ENCODE measurements at places on chromosomes 1 and 21.

- peak; percentile 90 for DNase-seq
Measured at GRCh38 chr1:186482661-186483255, 21.8 kb upstream of the PDC start.

GRCh38 chr1:21242846-21243245 lies 47.4 kb downstream of the ECE1 start:
- no peak for DNase-seq

GRCh38 chr1:58575551-58576324 lies 1.3 kb downstream of the TACSTD2 start:
- DNase-seq = peak; percentile 76

- DNase-seq = no peak
Measured at GRCh38 chr1:230568008-230568407, 74.3 kb upstream of the COG2 start.

DNA sequence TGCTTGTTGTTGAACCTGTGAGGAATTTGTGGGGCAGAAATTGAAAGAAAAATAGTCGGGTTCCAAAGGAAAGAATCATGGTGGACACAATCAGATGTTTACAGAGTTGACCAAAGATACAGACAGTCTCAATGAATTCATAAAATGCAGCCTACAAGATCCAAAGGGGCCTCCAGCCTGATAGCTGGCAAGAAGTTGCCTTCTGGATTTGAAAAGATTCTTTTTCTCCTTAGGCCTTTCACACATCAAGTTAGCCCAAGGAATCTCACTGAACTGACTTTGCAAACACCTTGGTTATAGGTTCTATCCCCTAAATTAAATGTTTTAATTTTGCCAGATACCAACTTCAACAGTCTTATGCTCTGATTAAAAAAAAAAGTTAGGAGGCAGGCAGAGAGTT lies 21.5 kb downstream of the SLAMF1 start:
- no peak for DNase-seq

DNA sequence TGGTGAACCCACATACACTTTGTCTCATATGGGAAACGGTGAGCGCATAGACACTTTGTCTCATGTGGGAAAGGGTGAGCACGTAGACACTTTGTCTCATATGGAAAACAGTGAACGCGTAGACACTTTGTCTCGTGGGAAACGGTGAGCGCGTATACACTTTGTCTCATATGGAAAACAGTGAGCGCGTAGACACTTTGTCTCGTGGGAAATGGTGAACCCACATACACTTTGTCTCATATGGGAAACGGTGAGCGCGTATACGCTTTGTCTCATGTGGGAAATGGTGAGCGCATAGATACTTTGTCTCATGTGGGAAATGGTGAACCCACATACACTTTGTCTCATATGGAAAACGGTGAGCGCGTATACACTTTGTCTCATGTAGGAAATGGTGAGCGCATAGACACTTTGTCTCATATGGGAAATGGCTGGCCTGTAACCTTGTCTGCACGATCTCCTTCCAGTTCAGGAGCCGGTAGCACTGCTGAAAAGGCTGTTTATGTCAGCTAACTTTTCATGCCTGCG lies 50.7 kb upstream of the TRAPPC10 start:
- DNase-seq = no peak

DNA sequence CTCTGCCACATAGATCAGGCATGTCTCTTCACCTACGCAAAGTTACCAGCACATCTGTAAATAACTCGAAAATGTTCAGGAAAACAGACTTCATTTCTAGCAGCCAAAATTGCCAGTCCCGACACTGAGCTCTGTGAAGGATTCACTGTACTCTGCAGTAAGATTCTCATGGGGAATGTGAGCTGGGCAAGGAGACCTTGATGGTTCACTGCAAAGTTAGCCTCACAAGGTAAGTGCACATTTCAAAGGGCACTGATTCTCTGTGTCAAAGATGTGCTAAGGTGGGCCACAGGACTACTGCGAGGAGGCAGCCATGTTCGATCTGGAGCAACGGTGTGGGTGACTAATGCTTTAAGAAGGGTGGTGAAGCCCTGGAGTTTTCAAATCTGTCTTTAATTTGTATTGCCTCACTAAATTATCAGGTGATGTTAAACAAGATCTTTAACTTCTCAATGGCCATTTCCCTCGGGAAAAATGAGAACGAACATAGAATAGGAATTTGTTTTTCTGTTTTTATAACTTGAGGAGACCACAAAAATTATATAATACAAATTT lies 25.2 kb downstream of the STPG1 start:
- DNase-seq = no peak

- peak; percentile 21 for DNase-seq
Measured at GRCh38 chr1:63651161-63651701, 58.0 kb downstream of the PGM1 start.

GRCh38 chr1:218521414-218522169 lies 176.5 kb downstream of the TGFB2 start:
- DNase-seq = peak; percentile 65

DNA sequence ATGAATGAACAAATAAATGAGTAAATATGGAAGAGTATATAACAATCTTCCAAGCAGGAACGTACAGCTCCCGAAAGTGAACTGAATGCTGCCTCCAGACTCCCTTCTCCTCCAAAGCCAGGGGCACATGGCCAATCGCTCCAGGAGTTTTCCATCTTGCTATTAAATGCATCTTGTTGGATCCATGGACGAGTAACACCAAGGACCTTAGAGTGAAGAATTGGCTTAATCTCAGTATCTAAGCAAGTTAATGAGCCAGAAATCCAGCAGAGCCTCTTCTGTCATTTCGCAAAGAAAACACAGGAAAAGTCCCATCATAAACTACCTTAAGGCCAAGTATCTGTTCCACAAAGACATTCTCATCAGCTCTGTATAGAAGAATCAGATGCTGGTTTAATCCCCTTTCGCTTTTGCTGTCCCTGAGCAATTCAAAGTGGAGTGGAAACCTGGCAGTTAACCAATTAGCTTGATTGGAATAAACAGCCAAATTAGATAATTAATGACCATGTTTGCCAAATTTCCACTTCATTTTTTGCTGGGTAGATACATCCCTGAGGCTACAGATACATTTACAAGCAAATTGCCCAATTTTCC lies 116.0 kb downstream of the MIS18A start:
- DNase-seq = no peak

DNA sequence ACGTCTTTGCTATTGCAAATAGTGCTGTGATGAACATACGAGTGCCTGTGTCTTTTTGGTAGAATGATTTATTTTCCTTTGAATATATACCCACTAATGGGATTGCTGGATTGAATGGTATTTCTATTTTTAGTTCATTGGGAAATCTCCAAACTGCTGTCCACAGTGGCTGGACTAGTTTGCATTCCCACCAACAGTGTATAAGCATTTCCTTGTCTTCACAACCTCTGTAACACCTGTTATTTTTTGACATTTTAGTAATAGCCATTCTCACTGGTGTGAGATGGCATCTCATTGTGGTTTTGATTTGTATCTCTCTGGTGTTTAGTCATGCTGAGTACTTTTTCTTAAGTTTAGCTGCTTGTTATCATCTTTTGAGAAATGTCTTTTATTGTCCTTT lies 215.0 kb downstream of the FMN2 start:
- no peak for DNase-seq

DNA sequence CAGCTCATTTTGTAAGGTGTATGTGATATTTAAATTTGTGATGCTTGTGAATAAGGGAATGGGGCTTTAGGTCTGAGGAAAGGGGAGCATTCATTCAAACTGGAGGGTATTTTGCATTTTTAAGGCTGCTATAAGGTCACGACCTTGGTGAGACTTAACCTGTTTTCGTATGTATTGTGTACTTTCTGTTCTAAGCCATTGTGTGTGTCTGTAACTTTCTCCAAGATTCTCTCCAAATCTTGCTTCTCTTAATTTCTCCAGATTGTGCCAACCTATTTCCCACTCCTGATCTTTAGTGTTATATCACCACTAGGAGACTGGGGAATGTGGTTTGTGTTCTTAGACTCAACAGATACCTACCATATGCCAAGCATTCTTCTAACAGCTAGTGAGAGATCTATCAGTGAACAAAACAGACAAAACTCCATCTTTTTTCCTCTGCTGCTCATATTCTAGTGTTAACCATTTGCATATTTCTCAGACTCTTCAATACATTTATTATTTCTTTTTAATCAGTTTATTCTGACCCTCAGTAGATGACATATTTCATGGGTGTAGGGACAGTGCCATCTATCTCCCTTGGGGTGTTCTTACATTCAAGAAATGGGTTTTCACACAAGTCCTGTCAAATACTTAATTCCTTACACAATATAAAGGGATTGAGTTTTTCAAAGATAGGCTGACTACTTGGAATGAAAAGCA lies 27.5 kb downstream of the ATP1B1 start:
- no peak for DNase-seq
